ENCODE measurements at places on chromosomes 2 and 18. TPM values are rescaled to one million over a fixed set of nuclear protein-coding genes. Genes with fewer than 3 reads are reported as not detected.

The TMEFF2 gene
- not detected for total RNA-seq

The SPEG gene
- 11.8 TPM for total RNA-seq

The DOK6 gene
- total RNA-seq = not detected

The GYPC gene
- 140 TPM for total RNA-seq

The MORN2 gene
- total RNA-seq = 2.1 TPM

GRCh38 chr2:101251844-101252407, 760 bp upstream of the CNOT11 start:
- H3K27ac ChIP-seq = peak overlapping the region; percentile 68
- peak overlapping the region; percentile 91 for H3K4me3 ChIP-seq
- peaks cover 33% of the 10 kb centered on the region for H3K4me1 ChIP-seq
- DNase-seq = peak; percentile 67

DNA sequence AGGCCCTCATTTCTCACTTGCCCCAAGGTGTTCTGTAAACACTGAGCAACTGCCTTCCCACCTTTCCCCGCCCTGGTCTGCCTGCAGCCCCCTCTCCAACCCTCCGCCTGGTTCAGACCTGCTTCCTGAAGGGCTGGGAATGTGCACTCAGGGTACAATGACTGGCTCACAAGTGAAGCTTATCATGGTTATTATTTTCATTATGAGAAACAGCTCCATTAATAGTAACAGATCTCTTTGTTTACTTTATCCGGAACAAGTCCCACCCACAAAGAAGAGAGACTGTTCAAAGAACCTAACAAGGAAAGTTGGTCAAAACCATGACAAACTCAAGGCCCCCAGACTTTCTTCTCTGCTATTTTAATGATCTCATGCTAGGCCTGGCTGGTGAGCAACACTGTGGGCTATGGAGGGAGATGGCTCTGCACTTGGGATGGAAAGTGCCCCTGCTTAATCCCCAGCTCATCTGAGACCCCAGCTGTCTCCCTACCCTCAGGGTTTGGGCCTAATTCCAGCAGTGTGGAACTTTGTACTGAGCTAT, 36.7 kb downstream of the ARHGAP25 start:
- H3K27me3 ChIP-seq = no peaks in the 10 kb centered on the region
- H3K27ac ChIP-seq = peak overlapping the region; percentile 82
- peaks cover 89% of the 10 kb centered on the region for H3K4me1 ChIP-seq
- no peaks in the 10 kb centered on the region for H3K36me3 ChIP-seq

DNA sequence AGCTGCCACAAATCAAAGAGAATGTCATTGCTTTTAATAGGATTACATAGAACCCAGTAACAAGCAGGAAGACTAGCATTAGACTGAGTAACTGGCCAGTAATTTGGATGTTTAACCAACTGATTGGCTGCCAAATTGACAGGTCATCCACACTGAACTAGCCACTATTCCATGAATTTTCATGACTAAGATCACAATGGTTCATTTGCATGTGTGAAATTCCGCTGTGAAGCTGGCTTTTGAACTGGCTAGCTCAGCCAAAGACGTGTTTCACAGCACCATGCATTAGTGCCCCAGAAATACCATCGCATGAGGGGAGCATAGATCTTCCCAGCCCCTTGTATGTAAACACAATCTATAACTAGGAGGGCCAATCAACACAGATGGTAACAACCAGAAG, 649.8 kb downstream of the ARHGAP15 start:
- H3K4me1 ChIP-seq = no peaks in the 10 kb centered on the region
- no peaks in the 10 kb centered on the region for H3K36me3 ChIP-seq
- DNase-seq = no peak
- H3K27ac ChIP-seq = no peak overlapping the region
- H3K4me3 ChIP-seq = no peak overlapping the region

DNA sequence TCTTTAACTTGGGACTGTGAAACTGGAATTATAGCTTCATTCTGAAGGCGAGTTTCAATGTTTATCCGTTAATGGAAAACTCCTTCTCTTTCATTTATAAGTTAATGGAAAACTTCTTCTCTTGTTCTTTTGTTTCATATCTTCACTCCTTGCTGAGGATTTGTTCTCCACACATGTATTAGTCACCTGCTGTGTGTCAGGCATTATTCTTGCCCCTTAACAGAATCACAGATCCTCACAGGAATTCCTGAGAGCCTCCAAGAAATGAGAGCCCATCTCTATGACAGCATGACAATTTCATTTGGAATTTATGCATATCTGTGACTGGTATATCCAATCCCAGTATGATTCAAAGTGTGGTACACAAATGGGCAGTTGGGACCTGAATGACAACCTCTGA, 545.8 kb downstream of the BCL11A start:
- H3K4me3 ChIP-seq = no peak overlapping the region
- DNase-seq = no peak
- no peaks in the 10 kb centered on the region for H3K27me3 ChIP-seq
- H3K27ac ChIP-seq = no peak overlapping the region
- H3K4me1 ChIP-seq = no peaks in the 10 kb centered on the region

DNA sequence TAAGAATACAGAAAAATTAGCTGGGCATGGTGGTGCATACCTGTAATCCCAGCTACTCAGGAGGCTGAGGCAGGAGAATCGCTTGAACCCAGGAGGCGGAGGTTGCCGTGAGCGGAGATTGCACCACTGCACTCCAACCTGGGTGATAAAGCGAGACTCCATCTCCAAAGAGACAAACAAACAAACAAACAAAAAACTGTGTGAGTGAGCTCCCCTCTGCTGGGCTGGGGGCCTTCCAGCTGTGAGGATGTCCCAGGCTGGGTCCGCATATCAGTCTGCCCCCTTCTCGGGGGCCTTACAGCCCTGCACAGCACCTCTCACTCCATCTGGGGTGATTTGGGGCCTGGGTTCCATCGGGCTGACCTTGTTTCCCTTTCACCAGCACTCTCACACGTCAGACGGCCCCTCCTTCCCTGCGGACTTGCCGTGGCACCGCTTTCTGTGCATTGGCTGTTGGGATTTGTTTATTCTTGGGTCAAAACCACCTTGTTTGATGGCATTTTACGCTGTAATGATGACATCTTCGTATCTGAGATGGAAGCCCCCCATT, 2.8 kb upstream of the KLHL30 start:
- H3K36me3 ChIP-seq = no peaks in the 10 kb centered on the region
- DNase-seq = no peak
- H3K4me3 ChIP-seq = no peak overlapping the region
- no peak overlapping the region for H3K27ac ChIP-seq
- no peaks in the 10 kb centered on the region for H3K27me3 ChIP-seq
- no peaks in the 10 kb centered on the region for H3K4me1 ChIP-seq

DNA sequence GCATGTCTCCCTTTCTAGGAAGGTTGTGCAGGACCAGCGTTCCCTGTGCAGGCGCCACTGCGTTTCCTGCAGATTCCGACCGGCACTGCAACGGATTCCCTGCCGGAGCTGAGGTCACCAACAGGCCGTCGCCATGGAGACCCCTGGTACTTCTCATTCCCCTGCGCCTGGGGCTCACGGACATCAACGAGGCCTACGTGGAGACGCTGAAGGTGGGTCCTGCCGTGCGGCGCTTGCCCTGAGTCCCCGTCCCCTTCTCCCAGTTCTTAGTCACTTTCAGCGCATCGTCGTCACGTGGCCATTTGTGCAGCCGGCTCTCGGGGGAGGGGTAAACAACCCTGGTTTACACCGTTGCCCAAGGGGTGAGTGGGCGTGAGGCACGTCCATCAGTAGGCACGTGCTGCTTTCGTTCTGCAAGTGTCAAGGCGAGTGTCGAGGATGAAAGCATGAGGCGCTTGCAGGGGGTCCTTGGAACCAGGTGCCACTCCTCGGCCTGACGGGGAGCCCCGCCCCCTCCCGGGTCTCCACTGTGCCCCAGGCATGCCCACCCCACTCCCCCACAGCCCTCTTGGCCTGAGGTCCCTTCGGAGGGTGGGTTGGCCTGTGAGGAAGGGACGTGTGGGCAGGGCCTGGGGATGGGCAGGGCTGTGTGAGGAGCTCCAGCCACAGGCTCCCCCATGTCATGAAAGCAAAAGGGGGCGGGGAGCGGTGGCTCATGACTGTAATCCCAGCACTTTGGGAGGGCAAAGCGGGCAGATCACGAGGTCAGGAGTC, 19.8 kb downstream of the DTYMK start:
- no peaks in the 10 kb centered on the region for H3K27me3 ChIP-seq
- H3K36me3 ChIP-seq = peaks cover 54% of the 10 kb centered on the region
- H3K4me1 ChIP-seq = no peaks in the 10 kb centered on the region
- H3K4me3 ChIP-seq = no peak overlapping the region
- H3K27ac ChIP-seq = no peak overlapping the region

DNA sequence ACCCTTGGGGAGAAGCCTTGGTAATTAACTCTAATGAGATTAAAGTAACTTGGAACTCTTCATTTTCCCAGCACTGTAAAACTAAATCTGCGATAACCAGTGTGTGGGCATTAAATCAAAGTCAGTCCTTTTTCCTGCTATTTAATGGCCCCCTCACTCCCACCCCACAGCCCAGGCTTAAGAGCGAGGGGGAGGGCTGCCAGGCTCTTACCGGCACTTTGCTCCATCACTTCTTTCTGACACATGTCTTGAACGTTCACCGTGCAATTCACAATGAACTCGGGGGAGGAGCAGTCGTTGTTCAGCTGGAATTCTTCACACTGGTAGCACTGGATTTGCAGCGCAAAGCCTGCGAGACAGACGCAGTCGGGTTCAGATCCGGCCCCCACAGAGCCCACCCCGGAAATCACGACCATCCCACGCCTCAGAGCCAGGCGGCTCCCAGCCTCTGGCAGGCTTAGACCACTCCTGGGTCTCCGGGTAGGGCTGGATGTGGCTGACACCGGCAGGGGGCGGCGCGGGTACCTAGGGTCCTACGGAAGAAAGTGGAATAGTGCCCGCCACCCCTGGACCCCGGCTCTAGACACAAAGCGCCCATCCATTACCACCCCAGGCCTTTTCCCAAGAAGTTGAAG, 1.7 kb downstream of the LYPD1 start:
- H3K4me3 ChIP-seq = no peak overlapping the region
- no peaks in the 10 kb centered on the region for H3K27me3 ChIP-seq
- no peak for DNase-seq

DNA sequence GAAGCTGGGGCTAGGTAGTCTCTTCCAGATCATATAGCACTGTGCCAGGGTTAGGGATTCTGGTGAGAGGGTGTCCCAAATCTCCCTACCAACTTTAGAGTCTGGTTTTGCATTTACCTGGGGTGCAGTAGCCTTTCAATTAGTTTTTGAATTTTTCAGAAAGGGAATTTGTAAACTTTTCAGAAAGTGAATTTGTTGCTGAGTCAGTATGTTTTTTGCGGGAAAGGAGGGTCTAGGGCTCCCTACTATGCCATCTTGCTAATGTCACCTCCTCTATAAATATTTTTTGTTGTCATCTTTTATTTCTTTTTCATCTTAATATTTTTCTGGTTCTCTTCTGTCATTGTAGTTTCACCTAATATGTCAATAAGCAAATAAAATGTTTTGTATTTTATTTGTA, 95.8 kb upstream of the FAM98A start:
- H3K4me3 ChIP-seq = no peak overlapping the region
- no peaks in the 10 kb centered on the region for H3K4me1 ChIP-seq
- no peak for DNase-seq
- no peaks in the 10 kb centered on the region for H3K36me3 ChIP-seq
- H3K27me3 ChIP-seq = no peaks in the 10 kb centered on the region
- no peak overlapping the region for H3K27ac ChIP-seq

All from naive thymus-derived CD4-positive, alpha-beta T cell (primary cell).